CD4-positive, alpha-beta T cell treated with Interleukin-6 at 100 ng/mL for 8 hours (primary cell): ENCODE measurements at places on chromosomes 16 and 17.

DNA sequence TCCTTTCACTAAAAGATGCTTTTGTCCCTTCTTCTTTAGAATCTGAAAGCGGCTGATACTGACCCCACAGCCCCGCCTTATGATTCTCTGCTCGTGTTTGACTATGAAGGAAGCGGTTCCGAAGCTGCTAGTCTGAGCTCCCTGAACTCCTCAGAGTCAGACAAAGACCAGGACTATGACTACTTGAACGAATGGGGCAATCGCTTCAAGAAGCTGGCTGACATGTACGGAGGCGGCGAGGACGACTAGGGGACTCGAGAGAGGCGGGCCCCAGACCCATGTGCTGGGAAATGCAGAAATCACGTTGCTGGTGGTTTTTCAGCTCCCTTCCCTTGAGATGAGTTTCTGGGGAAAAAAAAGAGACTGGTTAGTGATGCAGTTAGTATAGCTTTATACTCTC lies 10.1 kb upstream of the TANGO6 start:
- no peak for DNase-seq

GRCh38 chr17:82327289-82327688 lies 6.3 kb downstream of the SECTM1 start:
- DNase-seq, result no peak

GRCh38 chr16:84593825-84594724 lies 23.8 kb downstream of the COTL1 start:
- peak; percentile 84 for DNase-seq

DNA sequence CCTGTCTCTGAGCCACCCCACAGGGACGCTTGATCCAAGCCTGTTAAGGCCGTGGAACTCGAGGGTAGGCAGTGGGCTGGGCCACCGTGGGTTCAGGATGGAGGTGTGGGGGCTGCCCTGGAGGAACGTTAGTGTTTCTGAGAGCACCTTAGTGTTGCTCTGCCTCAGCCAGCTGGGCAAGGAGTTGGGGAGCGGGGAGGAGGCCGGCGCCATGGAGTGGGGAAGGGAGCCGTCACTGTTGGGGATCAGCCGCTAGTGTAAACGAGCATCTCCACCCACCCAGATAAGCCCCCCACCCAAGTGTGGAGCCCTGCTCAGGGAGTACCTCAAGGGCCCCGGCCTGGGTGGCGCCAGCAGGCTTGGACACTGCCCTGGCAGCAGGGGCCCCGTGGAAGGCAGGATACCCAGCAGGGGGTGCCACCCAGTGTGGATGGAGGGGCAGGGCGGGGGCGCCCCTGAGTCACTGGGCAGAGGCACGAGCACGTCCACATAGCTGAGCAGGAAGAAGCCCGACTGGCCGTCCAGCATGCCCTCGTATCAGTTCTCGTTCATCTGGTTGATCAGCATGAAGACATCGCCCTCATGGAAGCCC lies 98.6 kb downstream of the KPNA2 start:
- DNase-seq, result no peak

DNA sequence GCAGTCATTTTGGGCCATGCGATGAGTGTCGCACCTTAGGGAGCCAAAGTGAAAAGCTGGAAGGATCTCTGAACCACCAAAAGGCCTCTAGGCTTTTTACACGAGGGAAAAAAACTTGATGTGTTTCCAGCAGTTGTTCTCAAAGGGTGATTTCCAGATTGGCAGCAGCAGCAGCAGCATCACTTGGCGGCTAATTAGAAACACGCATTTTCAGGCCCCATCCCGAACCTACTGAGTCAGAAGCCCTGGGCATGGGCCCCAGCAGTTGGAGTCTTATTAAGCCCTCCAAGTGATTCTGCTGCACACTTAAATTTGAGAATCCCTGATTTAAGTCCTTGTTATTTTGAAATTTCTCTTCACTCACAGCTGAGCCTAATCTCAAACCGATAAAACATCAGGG lies 25.3 kb upstream of the PYY start:
- no peak for DNase-seq

DNA sequence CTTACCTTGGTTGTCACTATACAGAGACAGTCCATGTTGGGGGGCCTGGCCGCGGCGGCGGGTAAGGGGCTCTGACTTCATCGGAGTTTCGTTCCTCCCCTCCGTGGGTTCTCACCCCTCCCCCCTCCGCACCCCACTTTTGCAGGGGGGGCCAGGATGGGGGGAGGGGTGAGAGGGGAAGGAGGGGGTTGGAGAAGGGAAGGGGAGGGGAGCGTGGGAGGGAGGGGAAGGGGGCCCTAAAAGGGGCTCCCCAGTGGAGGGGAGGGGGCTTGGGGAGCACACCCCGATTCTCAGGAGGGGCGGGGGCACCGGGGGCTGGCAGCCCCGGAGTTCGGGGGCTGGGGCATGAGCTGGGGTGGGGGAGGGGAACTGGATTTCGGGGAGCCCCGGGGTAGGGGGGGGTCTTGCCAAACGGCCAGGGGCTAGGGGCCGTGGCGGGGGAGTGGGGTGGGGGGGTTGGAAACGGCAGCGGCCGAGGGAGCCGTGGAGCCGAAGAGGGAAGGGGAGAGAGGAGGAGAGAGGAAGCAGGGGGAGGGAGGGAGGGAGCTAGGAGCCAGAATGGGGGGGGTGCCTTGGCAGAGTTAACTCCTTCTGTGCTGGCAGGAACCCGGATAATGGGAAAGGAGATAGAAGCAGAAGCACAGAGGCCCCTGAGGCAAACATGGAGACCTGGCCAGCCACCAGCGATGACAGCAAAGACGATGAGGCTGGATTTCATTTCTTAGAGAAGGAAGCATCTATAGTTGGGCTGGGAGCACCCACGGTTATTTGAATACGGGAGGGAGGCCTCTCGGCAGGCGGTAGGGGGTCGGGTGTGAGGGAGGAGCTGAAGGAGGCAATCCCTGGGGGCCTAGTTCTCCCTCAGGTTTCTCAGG lies 2.3 kb downstream of the DLG4 start:
- no peak for DNase-seq

GRCh38 chr17:75069783-75070182 lies 18.0 kb upstream of the SLC16A5 start:
- DNase-seq, result no peak

- DNase-seq, result no peak
Observed at GRCh38 chr17:39335704-39336223, 65.7 kb downstream of the FBXL20 start.

- DNase-seq, result no peak
Observed at GRCh38 chr17:17505610-17506171, 9.5 kb upstream of the RASD1 start.

GRCh38 chr17:12438813-12439586 lies 226.7 kb upstream of the MYOCD start:
- no peak for DNase-seq

- DNase-seq, result no peak
Observed at GRCh38 chr16:75083813-75084212, 32.8 kb downstream of the LDHD start.

- no peak for DNase-seq
Observed at GRCh38 chr16:8173111-8173644, 417.1 kb downstream of the TMEM114 start.

GRCh38 chr17:81995463-81996231 lies 18.2 kb downstream of the ASPSCR1 start:
- no peak for DNase-seq
